Epithelial cell of proximal tubule (primary cell): ENCODE measurements at places on chromosomes 12 and 14.
A peak's percentile ranks its signal among the peaks of the same experiment; 100 is the strongest.

DNA sequence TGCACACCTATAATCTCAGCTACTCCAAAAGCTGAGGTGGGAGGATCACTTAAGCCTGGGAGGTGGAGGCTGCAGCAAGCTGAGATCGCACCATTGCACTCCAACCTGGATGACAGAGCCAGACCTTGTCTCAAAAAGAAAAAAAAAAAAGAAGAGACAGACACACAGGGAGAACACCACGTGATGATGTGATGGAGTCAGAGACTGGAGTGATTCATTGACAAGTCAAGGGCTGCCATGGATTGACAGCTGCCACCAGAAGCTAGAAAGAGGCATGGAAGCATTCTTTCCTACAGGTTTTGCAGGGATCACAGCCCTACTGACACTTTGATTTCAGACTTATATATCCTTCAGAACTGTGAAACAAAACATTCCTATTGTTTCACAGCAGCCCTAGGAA, 3.5 kb upstream of the HCFC2 start:
- DNase-seq = no peak

- DNase-seq = no peak
These were observed 41.7 kb upstream of the TSPAN11 start for GRCh38 chr12:30884799-30885198.

DNA sequence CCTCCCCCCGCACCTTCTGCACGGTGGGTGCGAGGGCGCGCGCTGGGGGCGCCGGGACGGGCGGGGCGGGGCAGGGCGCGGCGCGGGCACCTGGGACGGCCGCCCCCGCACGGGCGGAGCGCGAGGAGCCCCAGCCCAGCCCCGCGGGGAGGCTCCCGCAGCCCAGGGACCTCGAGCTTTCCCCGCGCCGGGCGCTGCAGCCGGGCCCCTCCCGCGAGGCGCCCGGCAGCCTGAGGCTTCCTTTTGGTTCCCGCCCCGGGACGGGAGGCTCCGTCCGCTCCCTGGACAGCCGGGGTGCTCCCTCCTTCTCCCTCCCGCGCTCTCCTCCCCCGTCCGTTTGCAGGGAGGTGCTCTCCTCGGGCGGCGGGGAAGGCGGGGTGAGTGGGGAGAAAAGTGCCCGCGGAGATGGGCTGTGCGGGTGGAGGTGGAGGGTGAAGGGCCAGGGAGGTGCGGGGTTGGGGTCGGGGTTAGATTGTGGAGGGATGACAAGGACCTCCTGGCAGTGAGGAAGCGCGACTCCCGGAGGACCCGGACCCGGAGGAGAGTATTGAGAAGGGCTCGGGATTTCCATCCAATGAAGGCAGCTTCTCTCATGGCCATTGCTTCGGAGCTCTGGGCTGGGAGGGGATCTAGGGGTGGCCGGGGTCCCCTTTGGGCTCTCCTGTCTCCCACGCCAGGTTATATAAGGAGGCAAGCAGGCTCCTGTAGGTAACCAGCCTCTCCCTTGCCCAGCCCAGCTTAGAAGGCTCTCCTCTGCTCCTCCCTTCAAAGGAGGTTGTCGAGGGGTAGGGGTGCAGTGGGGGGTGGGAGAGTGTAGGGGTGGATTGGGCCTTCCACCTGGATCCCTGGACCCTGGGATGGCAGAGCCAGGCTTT, 645 bp downstream of the JDP2 start:
- no peak for DNase-seq

GRCh38 chr12:74644681-74645080, 107.0 kb downstream of the ATXN7L3B start:
- DNase-seq = no peak

GRCh38 chr14:24092505-24093206, 1.5 kb upstream of the PCK2 start:
- DNase-seq = no peak

- no peak for DNase-seq
These were observed 12.9 kb downstream of the OTUB2 start for GRCh38 chr14:94038921-94039629.

- no peak for DNase-seq
These were observed 3.4 kb downstream of the TXNRD1 start for GRCh38 chr12:104218935-104219334.

GRCh38 chr12:31300783-31301182, 25.2 kb downstream of the SINHCAF start:
- no peak for DNase-seq

- peak; percentile 92 for DNase-seq
These were observed 176.8 kb downstream of the GXYLT1 start for GRCh38 chr12:41967668-41968500.

GRCh38 chr14:63249092-63249491, 44.8 kb downstream of the RHOJ start:
- DNase-seq = no peak

- DNase-seq = no peak
These were observed 448.2 kb upstream of the TBX3 start for GRCh38 chr12:115132145-115132544.

DNA sequence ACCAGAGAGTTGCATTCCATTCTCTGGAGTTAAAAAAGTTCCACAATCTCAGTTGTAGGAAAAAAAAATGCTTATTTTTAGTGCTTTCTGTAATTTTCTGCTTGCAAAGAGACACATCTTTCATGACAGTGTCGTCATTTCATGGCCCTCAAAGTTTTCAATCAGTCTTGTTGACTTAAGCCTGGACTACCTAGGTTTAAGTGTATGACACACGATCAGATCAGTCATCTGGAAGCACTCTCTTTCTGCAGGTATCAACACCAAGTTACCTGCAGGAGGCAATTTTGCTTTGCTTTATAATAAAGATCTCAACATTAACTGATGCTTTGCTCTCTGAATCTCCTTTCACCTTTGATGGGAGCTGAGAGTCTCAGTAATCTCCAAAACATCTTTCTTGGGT, 251.6 kb downstream of the BCAT1 start:
- no peak for DNase-seq

- DNase-seq = no peak
These were observed 26.6 kb downstream of the PPP2R5C start for GRCh38 chr14:101788016-101788635.

- DNase-seq = no peak
These were observed 41.3 kb downstream of the SLC25A47 start for GRCh38 chr14:100364403-100364802.

GRCh38 chr12:95994476-95994875, 1.7 kb downstream of the HAL start:
- DNase-seq = no peak

- DNase-seq = no peak
These were observed 1.7 kb upstream of the LDHB start for GRCh38 chr12:21659383-21659782.

- no peak for DNase-seq
These were observed 1288.4 kb downstream of the AACS start for GRCh38 chr12:126353604-126354003.

DNA sequence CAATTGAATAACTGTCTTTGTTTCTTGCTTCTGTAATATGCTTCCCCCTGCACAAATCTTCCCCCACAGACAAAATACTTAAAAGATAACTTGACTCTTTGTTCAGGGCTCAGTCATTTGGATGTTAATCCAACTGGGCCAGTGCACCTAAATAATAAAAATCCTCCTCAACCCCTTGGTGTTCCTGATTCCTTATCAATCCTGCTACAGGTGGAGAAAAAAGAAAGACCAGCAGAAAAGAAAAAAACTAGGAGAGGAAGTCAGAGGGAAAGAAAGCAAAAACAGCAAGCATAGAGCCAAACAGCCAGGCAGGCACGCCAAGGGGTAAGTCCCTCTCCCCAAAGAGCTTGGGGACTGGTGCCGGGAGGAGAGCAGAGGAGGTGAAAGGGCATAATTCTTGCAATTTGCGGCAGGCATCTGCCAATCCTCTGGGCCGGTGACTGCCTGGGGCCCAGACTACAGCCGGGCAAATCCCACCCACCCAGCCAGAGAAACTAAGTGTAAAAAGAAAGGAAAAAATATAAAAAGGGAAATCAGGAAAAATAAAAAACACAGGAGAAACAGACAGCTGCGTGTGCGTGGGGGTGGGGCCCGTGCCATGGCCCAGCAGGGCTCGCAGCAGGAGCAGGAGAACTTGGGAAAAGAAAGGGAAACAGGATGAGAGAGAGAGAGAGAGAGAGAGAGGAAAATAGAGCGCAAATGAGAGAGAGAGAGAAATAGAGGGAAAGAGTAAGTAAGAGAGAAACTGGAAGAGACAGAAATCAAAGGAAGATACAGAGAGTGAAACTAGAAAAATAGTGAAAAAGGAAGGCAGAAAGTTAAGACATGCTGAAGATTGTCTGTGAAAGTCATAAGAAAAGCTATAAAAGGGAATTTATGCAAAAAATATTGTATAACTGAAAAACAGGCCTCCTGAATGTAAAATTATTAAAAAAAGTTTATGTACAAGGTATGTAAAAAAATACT, 21.4 kb downstream of the KLRK1 start:
- DNase-seq = no peak

- no peak for DNase-seq
These were observed 17.4 kb upstream of the ZDHHC17 start for GRCh38 chr12:76746516-76746915.

- DNase-seq = no peak
These were observed 55.8 kb upstream of the GALNT9 start for GRCh38 chr12:132384916-132385774.

GRCh38 chr14:58171090-58171489, 19.1 kb upstream of the ARMH4 start:
- DNase-seq = peak; percentile 70

DNA sequence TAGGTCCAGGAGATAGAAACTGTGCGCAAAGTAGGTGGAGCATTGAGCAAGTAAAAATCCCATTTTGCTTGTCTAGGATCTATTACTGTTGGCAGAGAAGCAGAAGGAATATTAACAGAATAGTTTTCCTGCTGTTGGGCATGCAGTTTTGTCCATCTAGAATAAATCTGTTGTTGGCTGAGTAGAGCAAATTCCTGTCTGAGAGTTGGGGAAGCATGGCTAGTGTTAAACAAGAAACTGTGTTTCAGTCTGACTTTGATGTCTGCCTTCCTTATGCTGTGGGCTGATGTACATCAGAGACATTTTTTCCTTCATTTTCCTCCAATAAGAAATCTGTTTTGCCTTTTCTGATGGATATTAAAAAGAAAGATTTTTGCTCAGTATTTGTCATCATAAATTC, 98.2 kb downstream of the RAD52 start:
- no peak for DNase-seq

- DNase-seq = no peak
These were observed 154.8 kb upstream of the FAR2 start for GRCh38 chr12:28994179-28994715.

DNA sequence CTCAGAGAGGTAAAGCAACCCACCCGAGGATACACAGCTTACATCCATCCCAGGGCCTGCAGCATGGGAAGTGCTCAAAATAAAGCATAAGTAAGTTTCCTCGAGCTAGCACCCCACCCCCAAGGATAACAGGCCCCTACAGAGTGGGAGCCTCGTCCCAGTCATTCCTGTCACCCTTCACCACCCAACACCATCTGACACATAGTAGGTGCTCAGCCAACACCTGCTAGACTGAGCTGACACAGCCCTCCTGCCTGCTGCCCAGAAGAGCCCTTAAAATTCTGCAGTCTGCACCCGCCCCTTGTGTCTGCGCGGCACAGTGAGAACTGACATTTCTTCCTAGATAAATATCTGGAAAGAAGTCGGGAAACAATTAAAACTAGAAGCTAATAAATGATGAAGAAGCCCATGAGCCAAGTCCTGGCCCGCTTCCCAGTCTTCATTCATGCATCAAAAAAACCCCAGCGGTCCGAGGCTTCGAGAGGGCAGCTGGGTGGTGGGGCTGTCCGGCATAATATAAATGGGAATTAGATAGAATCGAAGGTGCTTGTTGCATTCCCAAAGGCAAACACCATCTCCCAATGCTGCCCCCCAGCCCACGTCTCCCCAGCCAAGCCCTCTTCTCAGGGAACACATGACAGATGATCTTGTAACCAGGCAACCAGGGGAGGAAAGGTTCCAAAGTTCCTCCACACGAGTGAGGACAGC, 76.2 kb downstream of the BCL11B start:
- DNase-seq = peak; percentile 52

DNA sequence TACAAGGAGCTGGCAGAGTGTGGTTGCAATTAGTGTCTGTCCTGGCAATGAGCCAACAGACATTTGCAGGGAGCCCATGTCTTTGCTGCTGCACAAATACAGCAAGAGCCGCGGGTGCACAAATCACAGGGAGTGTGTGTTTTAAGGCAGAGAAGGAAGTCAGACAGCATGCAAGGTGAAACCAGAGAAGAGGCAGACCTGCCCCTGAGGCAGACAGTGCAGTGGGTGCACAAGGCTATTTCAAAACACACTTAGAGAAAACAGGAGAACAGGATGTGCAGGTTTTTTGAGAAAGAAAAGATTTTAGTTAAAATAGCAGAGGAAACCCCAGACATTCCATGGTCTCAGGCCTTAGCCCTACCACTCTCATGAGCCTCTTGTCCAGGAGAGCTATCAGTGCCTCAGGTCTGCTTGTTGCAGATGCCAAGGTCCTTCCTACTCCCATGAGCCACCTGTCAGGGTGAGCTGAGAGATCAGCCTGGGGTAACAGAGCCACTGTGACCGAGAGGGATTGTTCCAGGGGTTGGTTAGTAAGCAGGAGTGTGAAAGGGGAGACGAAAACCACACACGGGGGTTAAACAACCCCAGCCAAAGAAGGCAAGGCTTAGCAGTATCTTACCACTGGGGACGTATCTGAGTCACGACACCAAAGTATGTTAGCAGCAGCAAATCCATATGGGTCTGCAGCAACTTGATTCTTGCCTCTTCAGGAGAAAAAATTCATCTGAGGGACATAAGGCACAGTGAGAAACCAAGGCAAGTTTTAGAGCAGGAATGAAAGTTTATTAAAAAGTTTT, 78.1 kb downstream of the C14orf132 start:
- DNase-seq = no peak

DNA sequence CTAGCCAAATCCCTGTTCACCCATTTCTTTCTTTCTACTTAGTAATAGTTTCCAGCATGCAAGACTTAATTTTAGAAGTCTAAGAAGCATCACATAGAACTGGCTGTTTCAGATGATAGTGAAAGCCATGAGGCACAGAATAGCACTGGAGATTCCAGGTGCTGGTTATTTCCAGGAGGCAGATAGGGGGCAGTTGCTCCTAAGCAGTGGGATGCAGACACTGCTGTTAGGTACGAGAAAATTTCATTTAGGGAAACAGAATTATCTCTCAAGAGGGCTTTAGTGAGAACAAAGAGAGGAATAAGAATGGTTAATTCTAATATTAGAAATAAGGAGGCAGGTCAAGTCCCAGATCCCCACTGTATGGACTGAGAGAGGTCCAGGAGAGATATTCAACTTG, 3.6 kb upstream of the MDGA2 start:
- no peak for DNase-seq

GRCh38 chr12:66111605-66112004, 18.9 kb downstream of the LLPH start:
- DNase-seq = no peak

GRCh38 chr14:89283327-89284060, 133.5 kb downstream of the FOXN3 start:
- no peak for DNase-seq

- DNase-seq = no peak
These were observed 48.0 kb downstream of the BDKRB1 start for GRCh38 chr14:96303981-96304380.

- no peak for DNase-seq
These were observed 155.5 kb downstream of the PTCSC3 start for GRCh38 chr14:36021030-36021422.
